CD4-positive, CD25-positive, alpha-beta regulatory T cell (primary cell): ENCODE measurements at places on chromosomes 13 and 19. TPM values are rescaled to one million over a fixed set of nuclear protein-coding genes. Genes with fewer than 3 reads are reported as not detected.
A peak's percentile ranks its signal among the peaks of the same experiment; 100 is the strongest.

DNA sequence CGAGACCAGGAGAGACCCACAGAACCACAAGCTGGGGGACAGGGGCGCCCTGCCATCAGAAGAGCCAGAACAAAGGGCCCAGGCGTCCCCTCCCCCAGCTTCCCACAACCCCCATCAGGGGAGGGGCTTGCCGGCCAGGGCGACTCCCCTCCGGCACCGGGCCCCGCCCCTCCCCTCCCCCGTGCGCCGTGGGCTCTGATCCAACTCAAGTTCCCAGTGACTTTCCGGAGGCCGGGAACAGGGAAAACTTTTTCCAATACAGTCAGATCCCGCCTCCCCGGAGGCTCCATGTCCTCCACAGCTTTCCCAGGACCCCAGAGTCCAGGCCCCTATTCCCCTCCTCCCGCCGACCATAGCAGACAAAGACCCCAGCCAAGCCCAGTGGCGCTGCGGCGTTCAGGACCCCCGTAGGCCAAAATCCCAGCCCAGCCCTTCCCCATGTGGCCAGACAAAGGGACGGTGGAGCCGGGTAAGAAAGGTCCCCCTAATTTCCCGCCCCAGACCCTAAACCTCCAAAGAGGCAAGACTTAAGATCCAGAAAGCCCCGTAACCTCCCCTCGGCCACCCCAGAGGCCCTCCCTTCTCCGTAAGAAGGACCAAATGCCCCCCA is 673 bp downstream of the TEAD2 start:
- no peak for DNase-seq

- no peak for DNase-seq
Observed at GRCh38 chr19:3233831-3234230, 9.4 kb downstream of the CELF5 start.

The PPP2R1A gene
- polyA plus RNA-seq = 170 TPM

The FGF21 gene
- not detected for polyA plus RNA-seq

- DNase-seq = no peak
Observed at GRCh38 chr13:31947105-31947504, 84.5 kb upstream of the FRY start.

The TSKS gene
- polyA plus RNA-seq = 0.41 TPM

DNA sequence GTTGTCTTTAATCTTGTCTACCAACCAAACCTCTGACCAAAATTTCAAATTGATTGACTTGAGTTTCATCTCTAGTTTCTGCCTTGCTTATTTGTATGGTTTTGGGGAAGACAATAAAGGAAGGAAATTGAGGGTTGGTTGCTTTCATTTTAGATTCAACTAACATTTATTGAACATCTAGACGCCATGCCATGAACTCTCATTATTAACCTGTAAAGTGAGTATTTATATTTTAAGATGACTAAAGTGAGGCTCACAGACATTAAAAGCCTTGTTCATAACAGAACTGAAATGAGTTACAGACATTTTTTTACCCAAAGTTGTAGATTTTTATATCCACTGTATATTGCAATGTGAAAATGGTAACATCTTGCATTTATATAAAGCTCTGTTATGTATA is 239.3 kb downstream of the LMO7 start:
- no peak for DNase-seq

- no peak for DNase-seq
Observed at GRCh38 chr13:25865391-25865790, 186.4 kb downstream of the SHISA2 start.

The ZFP14 gene
- polyA plus RNA-seq = 3.5 TPM

GRCh38 chr13:41130356-41130755 is 2.2 kb downstream of the KBTBD6 start:
- DNase-seq = no peak

DNA sequence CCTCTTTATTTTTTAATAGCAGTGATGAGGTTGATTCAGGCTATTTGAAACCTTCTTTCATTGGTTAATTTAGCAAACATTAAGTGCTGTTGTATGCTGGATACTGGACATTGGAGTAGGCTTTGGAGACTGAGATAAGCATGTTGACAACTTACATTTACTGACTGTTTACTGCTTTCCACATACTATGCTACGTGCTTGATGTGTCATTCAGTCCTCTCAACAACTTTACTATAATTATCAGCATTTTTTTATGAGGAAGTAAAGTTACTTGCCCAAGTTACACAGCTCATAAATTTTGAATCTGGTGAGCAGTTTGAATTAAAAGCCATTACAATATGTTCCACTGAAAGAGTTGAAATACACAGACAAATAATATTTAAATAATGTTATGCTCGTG is 83.8 kb downstream of the GJA3 start:
- no peak for DNase-seq

DNA sequence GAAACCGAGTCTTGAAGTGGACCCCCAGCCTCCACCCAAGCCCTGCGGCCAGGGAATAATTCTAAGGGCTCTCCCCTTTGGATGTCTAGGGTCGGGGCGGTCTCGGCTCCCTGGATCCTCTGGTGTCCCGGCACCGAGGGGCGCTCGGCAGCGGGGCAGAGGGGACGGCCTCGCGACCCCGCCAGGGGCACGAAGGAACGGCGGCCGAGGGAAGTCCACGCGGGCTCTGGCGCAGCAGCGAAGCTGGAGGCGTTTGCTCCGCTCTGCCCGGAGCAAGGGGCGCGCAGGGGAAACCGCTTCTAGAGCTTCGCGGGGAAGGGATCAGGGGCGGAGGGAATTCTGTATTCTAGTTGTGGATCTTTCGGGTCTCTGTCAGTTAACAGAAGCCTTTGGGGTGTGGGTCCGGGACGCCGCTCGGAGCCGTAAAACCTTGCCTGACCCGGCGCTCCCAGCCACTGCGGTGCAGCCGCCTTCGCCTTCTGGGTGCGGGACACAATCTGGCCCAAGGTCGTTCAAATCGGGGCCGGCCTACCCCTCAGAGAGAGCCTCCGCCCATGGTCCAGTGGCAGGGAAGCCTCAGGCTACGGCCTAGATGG is 118.2 kb downstream of the KCNRG start:
- no peak for DNase-seq

- DNase-seq = no peak
Observed at GRCh38 chr13:40376867-40377535, 289.4 kb downstream of the FOXO1 start.

The ZNF534 gene
- not detected for polyA plus RNA-seq

- DNase-seq = no peak
Observed at GRCh38 chr13:39483326-39483725, 119.7 kb downstream of the LHFPL6 start.

DNA sequence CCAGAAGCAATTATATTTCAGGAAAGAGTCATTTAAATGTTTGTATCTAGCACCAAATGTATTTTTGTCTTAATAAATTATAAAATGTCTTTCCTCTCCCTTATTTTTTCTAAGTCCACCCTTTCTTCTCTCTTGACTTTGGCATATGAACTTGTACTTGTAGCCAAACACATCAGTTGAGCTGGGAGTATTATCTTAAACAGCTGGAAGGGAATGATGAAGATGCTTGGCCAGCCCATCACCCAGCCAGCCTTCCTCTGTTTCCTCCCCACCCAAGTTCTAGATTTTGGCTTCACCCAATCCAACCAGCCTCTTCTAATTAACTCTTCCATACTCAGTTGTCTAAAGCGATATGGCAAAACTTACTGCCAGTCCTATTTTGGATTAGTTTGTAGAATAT is 272.5 kb downstream of the ENOX1 start:
- no peak for DNase-seq

- DNase-seq = no peak
Observed at GRCh38 chr19:39111593-39112199, 13.9 kb upstream of the PAK4 start.

- DNase-seq = no peak
Observed at GRCh38 chr13:45015300-45015699, 26.0 kb downstream of the GPALPP1 start.

DNA sequence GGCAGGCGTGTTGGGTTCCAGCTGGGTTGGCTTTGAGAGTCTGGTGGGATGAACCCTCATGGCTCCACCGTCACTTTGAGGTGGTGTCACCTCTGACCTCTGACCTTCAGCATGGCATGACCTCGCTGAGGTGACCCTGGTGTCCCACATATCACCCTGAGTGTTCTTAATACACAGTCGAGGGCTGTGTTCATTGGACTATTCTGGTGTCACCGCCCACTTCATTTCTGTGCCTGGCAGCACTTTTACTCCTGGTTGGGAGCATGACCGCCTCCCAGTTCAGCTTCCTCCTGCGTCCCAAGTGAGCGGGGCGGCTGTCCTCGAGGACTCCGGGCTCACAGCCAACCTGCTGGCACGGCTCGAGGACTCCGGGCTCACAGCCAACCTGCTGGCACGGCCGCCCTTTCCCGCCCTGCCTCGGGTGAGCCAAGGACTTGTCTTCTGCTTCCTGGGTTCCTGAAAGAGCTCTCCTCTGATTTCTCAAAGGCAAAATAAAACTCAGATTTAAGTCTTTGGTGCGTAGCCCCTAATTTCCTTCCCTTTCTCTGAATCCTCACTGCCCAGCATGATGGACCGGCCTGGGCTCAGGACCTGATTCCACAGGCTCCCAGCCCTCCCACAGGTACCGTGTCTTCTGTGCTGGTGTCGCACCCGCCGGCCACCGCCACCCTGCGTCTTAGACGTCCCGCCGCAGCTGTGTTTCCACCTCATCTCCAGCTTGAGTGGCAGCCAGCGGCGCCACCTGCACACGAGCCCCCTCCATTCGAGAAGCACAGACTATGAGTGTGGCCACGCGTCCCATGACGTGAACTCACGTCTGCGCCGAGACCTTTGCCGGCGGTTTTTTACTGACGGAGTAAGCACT is 10.4 kb downstream of the ATP4B start:
- DNase-seq = no peak

DNA sequence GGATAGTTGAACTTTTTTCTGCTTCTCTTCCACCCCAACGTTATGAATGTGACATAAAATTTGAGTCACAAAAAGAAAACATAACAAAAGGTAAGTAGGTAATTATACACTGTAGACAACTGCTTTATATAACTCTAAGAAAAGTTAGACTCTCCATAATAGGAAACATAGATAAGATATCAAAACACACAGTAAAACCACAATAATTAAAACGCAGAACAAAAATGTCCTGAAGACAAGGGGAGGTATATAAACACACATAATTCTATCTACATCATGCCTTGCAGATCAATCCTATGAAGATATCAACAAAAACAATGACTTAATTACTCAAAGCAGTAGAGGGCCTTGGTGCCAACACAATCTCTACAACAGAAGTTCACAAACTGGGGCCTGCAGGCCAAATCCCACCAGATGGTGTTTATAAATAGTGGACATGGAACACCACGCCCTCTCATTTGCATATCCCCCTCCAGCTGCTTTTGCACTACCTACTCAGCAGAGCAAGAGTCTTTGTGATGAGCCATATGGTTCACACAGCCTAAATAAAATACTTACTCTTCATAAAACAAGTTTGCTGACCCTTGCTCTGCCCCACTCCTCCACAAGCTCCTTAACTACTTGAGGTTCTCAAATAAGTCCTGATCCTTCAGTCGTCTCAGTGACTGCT is 254.7 kb downstream of the KLF12 start:
- DNase-seq = no peak

- peak; percentile 64 for DNase-seq
Observed at GRCh38 chr13:41311406-41312175, 524 bp downstream of the NAA16 start.

- DNase-seq = no peak
Observed at GRCh38 chr13:41552031-41552430, 94.7 kb downstream of the RGCC start.

DNA sequence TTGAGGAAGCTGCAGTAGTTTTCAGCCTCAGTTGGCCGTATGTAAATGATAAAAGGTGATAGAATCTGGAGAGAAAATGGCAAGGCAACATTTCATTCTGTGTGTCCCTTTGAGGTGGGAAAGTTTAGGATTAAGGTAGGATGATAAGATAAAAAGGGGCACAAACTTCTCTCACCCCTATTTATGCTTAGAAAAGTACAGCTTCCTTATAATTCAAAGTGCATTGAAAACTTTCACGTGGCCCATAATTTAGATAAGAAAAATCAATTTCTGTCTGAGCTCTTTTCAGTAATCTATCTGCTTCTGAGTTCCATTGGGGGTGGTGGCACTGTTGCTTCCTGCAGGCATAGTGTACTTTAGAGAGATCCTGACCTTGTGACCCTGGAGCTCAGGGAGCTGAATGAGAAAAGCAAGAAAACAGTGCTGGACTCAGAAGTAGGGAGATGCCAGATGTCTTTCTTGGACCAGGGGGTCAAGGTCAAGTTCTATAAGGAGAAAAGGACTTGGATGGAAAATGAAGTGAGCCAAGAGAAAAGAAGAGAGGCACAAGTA is 187.3 kb downstream of the NDFIP2 start:
- DNase-seq = no peak

DNA sequence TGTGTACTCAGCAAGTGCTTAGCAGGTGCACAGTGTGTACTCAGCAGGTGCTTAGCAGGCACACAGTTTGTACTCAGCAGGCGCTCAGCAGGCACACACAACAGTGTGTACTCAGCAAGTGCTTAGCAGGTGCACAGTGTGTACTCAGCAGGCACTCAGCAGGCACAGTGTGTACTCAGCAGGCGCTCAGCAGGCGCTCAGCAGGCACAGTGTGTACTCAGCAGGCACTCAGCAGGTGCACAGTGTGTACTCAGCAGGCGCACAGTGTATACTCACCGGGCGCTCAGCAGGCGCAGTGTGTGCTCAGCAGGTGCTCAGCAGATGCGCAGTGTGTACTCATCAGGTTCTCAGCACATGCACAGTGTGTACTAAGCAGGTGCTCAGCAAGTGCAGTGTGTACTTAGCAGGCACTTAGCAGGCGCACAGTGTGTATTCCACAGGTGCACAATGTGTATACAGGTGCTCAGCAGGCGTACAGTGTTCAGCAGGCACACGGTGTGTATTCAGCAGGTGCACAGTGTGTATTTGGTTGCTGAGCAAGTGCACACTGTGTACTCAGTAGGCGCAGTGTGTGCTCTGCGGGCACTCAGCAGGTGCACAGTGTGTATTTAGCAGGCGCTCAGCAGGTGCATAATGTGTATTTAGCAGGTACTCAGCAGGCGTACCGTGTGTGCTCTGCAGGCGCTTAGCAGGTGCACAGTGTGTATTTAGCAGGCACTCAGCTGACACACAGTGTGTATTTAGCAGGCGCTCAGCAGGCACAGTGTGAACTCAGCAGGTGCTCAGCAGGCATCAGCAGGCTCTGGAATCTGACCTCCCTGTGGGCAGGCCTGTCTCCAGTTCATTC is 15.1 kb downstream of the CRTC1 start:
- DNase-seq = no peak
